Body of pancreas (tissue), 4 donors: ENCODE measurements at places on chromosomes 5 and 9. TPM values are rescaled to one million over a fixed set of nuclear protein-coding genes. Genes with fewer than 3 reads are reported as not detected.

DNA sequence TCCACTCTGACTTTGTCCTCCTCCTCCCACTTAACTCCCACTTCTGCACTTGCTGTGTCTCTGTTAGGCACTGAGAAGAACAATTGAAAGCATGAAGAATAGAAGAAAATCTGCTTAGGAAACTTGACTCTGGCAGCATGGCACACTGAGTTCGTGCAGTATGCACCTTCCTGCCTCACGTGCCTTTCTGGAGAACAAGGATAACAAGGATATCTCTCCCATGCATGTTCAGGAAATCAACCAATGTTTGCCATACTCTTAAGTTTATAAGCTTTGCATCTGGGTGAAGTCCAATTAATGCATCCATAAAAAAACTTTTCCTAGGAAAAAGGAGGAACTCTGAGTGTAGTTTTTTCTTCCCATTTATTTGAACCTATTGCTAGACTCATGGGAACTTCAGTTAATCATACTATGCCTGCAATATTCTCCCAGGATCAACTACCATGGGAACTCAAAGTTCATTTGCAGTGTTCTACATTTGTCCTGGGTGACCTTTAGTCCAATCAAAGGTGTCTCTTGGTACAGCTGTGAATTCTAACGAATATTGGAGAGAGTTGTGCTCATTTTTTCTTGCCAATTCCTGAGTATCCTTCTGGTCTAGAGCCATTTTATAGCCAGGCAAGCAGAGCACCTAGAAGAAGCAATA is 227.0 kb downstream of the ENC1 start:
- no peak for DNase-seq

DNA sequence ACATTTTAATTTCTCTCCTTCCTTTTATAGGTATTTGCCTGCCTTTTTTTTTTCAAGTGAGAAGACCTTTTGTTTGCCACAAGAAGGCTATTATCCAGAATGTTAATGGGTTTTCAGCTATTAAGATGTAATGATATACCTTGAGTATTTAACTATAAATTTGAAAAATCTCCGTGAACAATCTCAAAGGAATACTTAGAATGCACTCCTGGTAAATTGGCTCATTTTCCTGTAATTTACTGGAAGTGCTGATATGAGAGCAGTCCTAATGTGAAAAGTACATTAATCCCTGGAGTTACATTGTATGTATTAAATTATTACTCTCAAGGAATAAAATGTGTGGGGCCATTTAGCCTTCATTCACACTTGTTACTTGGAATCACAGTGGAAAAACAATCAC is 32.4 kb downstream of the AOPEP start:
- DNase-seq, result no peak

DNA sequence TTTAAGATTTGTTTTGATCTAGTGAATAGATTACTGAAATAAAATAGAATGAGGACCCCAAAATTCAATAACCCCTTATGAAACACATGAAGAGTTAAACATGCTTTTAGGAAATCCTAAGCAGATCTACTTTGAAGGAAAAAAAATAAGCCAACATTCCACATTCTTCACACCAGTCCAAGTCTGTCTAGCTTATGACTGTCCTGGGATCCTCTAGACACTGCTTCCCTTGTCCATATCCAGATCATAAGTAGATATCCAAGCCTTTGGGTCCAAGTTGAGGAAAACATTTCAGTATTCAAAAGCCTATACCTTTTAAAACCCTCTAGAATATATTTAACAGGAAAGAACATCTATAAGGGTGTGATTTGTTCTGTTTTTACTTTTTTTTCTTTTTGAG is 58.8 kb upstream of the MINAR2 start:
- DNase-seq, result no peak

DNA sequence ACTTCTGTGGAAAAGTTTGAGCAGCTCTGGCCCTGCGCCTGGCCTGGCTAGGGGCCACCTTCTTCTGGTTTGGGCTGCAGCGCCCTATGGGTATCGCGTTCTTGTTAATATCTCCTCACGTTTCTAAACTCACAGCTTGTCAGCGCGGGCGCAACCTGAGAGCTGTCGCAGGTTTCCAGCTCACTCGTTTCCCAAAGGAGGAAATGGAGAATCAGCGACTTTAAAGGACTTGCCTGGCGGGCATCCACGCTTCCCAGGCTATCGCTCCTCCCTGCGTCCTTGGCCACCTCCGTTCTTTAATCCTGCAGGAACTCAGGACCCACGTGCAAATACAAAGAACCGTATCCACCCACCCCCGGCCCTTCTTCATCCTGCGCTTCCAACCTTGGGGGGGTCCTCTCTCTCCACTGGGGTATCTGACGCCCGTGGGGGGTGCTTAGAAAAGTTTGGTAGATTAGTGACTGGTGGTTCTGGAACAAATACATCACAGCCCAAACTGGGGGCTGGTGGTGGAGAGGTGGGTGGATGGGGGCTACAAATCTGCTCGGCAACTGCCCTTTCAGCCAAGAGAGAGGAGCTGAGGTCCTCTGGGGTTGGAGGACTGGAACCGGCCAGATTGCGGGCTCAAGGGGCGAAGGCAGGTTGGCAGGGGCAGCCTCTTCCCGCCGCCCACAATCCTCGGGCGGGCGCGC is 578 bp upstream of the PSAT1 start:
- DNase-seq, result peak; percentile 81

GRCh38 chr9:131698618-131698985 is 41.3 kb downstream of the RAPGEF1 start:
- DNase-seq, result no peak

DNA sequence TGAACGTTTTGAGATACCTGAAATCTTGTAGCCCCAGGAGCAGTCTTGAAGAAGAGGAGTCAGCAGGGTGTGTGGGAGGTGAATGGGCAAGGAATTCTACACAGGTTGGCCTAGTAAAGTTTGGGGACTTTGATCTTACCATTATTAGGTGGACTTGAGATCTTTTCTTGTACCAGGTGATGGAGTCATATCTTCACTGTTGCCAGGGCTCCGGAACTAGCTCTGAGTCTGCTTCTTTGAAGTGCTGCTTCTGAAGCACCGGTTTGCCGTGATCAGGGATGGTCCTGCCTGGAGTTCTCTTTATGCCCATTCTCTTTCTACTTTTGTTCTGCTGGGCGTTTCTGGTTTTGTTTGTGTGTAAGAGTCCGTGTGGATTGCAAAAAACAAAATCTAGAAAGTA is 27.4 kb downstream of the RCL1 start:
- DNase-seq, result no peak

- no peak for DNase-seq
Observed at GRCh38 chr9:69499959-69500358, 172.2 kb downstream of the APBA1 start.

- DNase-seq, result no peak
Observed at GRCh38 chr5:149794487-149794971, 64.4 kb downstream of the PPARGC1B start.

DNA sequence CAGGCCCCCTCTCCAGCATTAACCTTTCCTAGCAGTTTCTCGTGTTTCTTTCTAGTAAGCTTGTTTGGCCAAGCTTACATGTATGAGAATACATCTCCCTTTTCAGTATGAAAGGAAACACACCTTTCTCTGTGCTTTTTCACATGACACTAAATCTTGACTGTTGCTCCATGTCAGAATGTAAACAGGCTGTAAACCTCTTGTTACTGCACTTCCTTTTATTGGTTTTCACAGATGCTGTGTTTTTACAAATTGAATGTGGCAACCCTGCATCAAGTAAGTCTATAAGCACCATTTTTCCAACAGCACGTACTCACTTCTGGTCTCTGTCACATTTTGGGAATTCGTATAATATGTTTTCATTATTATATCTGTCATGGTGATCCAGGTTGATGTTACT is 2.2 kb upstream of the CANX start:
- DNase-seq, result no peak

- DNase-seq, result no peak
Observed at GRCh38 chr5:103981592-103981991, 419.0 kb upstream of the NUDT12 start.

DNA sequence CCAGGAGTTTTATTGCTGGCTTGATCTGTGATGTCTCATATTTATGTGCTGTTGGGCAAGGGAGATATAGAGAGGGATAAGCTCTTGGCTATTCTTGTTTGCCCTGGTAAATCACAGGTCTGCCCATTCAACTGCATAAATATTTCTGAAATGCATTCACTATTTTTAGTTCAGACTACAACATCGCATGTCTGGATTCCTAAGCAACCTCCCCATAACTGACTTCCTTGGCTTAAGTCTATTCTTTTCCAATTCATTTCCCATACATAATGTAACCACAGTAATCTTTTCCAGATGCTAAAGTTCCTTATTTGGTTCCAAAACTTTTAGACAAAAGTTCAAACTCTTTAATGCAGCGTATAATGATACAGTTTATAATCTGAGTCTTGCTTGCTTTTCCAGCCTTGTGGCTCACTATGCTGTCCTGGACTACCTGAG is 321.4 kb upstream of the ACTBL2 start:
- DNase-seq, result no peak

GRCh38 chr5:141753971-141754713 is 72.1 kb upstream of the ARAP3 start:
- DNase-seq, result peak; percentile 51

DNA sequence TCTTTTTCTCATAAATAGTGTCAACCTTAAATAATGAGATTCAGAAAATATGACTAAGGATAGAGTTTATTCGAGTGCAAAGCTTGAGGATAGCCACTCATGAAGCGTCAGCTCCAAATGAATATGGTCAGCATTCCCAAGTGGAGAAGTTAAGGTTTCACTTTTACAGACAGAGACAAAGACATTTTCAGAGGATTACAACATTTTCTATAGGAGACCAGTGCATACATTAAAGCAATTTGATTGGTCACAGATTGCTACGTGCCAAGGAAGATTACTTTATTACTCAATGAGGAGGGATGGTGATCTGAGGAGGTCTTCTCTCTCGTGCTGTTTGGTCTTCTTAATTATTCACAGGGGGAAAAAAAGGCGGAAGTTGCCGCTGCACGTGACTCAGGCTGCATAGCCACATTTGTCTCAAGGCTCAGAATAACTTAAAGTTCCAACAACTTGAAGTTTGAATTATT is 60.1 kb upstream of the SPATA31C2 start:
- peak; percentile 56 for DNase-seq

DNA sequence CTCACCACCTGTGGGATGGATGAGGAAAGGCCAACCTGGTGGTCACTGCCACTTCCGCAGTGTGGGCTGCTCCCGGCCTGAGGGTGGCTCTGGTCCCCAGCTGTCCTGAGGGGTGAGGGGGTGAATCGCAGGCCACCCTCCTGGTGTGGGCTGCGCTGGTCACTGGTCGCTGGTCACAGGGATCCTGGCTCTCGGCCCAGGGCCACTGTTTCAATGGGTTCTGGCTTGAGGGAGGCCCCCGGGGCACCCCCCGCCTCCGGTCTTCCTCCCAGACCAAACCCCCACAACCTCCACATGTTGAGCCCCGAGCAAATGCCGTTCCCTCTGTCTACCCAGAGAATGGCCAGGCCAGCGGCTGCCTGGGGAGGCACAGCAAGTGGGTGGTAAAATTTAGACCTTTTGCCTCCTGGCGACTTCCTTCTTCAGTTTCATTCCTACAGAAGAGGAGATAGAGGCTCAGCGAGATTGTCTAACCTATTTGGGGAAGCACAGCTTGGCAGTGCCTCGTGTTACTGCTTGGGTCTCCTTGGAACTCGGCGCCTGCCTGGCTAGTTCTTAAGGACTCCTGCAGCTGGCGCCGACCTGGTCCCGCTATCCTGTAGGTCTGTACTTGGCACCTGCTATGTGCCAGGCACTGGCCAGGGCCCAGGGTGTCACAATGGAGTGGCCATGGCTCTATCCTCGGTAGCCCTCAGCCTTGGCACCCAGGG is 48.2 kb downstream of the RXRA start:
- peak; percentile 86 for DNase-seq

- DNase-seq, result no peak
Observed at GRCh38 chr9:132943651-132944293, 644 bp downstream of the TSC1 start.

DNA sequence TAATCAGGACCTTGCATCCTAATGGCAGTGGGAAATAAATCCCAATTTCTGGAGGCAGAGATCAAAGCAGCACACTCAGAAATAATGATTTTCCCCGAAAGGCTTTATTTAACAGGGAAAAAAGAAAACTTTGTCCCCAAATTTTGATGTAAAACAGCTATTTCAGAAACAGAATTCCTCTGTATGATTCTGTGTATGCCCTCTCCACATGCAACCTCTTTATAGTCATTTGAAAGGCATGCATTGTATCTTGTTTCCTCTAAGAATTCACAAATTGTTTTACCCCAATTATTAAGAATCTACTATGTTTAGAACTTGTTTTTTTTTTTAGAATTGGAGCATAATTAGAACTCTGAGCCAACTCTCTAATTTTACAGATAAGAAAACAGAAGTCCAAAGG is 2.7 kb upstream of the PTAR1 start:
- no peak for DNase-seq

DNA sequence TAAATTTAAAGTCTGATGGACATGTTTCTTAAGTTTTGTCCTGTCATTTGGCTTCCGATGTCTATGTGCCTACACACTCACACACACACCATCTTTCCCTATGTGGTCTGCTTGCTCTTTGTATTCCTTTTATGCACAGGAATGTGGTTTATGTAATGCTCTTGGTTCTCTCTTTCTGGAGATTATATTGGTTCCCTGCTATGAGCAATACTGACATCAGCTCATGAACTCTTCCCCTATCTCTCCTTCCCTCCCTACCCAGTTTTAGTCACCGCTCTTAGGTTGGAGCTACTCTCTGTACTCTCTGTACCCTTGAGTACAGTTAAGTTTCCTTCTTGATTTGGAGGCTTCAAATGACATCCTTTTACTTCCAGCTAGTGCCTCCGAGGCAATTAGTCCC is 77.9 kb upstream of the MVB12B start:
- no peak for DNase-seq

DNA sequence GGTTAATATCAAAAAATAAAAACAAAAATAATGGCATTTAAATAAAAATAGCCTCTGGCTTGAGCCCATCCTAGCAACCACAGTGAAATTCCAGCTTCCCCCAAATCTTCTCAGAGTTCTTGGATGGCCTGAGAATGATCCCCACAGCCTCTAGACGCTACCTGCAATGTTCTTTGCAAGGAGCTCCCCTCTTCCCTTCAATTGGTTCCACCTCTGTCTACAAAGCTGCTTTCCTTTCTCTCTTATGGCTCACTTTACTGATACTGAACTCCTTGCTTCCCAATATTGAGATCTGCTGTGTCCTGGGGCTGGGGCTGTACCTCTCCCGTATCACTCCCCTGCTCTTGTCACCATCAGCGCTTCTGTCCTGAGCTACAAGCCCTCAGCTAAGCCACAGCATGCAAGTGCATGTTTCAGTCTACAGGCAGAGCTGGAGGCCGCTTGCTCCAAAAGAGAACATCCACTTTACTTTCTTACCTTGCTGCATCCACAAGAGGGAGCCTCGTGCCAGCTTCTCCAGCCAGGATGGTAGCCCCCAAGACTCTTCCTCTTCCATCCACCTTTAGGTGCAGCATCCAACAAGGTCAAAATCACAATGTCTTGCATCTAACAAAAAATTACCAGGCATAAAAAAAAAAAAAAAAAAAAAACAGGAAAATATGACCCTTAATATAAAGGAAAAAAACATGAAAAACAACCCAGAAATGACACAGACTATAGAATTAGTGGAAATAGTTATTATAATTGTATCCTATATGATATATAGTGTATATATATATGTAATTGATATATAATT is 57.4 kb upstream of the PRSS3 start:
- peak; percentile 69 for DNase-seq

- no peak for DNase-seq
Observed at GRCh38 chr9:99037769-99038483, 67.0 kb upstream of the TGFBR1 start.

GRCh38 chr9:4746278-4747030 is 5.5 kb upstream of the AK3 start:
- no peak for DNase-seq

The MYMK gene
- total RNA-seq, result not detected

The STPG3 gene
- total RNA-seq, result not detected

The IFNE gene
- total RNA-seq, result not detected

The PCDHB8 gene
- total RNA-seq, result 0.52 TPM

The NMRK1 gene
- 31.1 TPM for total RNA-seq
